ENCODE measurements at places on chromosomes 13 and 19. TPM values are rescaled to one million over a fixed set of nuclear protein-coding genes. Genes with fewer than 3 reads are reported as not detected.

Gene PABPC3
- total RNA-seq: 0.05 TPM

Gene ACP5
- total RNA-seq: 2.3 TPM

Gene FCAR
- total RNA-seq: 0.27 TPM

DNA sequence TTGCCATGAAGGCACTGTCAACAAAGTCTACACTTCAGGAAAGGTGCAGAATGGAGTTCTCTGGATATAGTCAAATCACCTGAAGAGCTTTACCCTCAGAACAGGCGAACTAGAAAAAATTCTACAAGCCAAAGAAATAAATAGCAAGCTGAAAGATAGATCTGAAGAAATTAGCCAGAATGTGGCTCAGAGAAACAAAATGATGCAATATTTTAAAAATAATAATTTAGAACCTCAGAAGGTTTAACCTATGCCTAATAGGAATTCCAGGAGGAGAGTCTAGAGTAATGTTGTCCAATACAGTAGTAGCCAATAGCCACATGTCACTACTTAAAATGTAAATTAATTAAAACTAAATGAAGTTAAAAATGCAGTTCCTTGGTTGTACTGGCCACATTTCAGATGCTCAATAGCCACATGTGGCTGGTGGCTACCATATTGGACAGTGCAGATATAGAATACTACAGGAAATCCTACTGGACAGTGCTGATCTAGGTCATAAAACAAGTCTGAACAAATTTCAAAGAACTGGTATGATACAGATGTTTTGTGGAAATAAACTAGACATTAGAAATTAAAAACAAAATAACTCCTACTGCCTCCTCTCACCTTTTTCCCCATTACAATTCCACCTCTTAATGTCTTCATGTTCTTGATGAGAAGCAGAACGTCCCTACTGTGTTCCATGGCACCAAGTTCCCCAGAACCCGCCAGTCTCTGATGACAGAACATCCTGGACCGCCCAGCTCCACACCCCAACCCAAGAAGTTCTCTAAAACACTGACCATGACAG, 679 bp upstream of the CDADC1 start:
- no peak for DNase-seq

GRCh38 chr19:46413262-46414031, at the start of gene CCDC8:
TSS of gene CCDC8 (minus strand) at chr19:46413564. CDS start at chr19:46412810, 754 bp downstream.
- peak; percentile 91 for DNase-seq

DNA sequence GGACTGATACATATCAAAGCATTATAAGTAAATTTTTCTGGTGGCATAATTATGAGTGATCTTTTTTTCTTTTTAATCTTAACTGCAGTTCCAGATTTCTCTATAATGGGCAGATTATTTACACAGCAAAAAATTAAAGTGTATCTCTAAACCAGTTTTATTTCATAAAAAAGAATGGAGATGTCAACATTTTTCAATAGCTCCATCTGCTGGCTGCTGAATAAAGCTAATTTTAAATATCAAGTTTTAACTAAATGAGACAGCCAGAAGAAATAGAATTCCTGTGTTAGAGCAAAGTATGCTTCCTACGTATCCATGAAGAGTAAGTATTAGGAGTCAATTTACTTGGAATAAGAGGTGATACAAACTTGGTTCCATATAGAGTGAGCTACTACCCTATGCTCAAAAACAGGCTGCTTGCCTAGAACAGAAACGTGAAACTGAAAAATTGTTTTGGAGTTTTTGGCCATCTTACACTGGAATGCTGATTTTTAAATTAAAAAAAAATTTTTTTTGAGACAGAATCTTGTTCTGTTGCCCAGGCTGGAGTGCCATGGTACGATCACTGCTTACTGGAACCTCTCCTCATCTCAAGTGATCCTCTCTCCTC, 5.0 kb upstream of the PDS5B start:
- no peak for DNase-seq

GRCh38 chr19:55304279-55304978, 20.6 kb downstream of the BRSK1 start:
- DNase-seq: peak; percentile 72

DNA sequence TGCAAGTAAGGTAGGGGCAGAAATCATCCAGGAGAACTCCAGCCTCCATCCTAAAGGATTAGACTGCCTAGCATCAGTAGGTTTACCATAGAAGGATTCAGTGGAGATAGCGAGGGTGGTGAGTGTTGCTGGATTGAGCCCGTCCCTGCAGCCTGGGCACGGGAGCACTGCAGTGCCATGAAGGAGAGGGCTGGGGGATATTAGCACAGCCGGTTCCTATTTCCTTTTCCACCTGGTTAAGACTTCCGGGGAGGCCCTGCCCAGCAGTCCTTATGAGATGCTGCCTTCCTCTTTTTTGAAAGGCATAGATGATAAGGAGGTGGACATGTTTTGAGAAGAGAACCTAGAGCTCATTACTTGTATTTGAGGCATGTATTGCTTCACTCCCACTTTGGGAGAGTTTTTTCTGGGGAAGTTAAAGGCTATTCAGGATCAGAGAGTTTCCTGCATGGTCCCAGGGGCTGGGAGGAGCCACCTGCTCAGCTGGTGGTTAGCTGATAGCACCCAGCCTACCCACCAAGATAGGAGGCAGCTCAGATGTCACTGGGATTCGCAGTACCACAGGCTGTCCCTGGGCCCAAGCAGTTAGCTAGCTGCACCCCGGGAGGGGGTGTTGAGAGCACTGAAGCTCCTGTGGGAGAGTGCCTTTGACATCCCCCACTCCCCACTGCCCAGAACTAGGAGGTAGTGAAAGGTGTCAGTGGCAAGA, 17.2 kb downstream of the ACTN4 start:
- DNase-seq: no peak

DNA sequence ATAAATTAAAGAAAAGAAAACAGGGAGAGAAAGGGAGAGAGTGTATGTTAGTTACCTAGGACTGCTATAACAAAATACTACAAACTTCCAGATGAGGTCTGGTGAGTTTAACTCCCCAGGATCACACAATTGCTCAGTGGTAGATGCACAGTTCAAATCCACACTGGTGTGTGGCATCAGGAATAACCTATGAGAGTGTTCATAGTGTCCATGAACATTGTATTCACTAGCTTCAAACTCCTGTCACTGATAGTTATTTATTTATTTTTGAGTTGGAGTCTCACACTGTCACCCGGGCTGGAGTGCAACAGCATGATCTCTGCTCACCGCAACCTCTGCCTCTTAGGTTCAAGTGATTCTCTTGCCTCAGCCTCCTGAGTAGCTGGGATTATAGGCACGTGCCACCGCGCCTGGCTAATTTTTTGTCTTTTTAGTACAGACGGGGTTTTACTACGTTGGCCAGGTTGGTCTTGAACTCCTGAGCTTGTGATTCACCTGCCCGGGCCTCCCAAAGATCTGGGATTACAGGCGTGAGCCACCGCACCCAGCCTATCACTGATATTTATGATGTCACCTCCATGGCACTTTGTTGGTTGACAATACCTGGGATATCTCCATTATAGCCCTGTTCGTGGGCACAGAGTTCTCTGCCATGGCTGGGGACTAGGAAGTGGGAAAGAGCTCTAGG, at the start of gene NFILZ:
Gene NFILZ, plus strand, starts transcription at position 638 of the 688 bp plus-strand sequence. CDS start 46,133 bp downstream, outside the sequence.
- DNase-seq: no peak

DNA sequence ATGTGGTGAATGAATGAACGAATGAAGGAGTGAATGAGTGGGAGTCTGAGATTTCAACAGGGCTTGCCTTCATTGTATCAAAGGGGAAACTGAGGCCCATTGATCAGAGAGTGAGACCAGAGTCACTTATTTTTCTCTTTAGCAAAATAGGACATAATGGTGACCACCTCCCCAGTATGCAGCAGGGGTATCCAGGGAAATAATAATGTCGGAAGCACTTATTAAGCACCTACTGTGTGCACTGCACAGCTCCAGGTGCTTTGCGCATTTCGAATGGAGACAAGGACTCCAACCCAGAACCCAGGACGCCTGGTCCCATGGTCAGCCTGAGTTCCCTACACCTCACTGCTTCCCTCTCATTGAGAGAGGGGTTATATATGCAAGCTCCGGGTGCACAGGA, 26.8 kb upstream of the SEMA6B start:
- no peak for DNase-seq

Data from Right ventricle myocardium inferior (tissue), 1 donor.